Fibroblast of pulmonary artery (primary cell): ENCODE measurements at places on chromosomes 4 and X.
A peak's percentile ranks its signal among the peaks of the same experiment; 100 is the strongest.

GRCh38 chrX:10015723-10016518 is 48.8 kb downstream of the CLDN34 start:
- DNase-seq = peak; percentile 57

DNA sequence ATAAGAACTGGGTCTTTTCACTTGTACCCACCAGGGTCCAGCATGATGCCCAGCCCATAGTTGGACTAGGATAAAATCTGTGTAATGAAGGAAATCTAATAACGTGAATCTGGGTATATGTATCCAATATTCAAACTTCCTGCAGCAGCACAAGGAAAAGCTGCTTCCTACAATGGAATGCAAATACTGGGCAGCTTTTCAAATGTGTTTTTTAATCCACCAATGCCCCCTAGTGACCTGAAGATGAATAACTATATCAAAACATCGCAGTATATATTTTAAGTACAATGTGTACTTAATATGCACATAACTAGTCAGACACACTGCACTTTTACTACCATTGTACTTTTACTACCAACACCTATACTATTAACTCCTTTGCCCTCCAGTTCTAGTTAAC is 5.3 kb downstream of the APOO start:
- peak; percentile 79 for DNase-seq

- DNase-seq = peak; percentile 5
Observed at GRCh38 chr4:96525898-96526297, 686.0 kb downstream of the PDHA2 start.

GRCh38 chr4:163063891-163064290 is 102.8 kb downstream of the NAF1 start:
- DNase-seq = peak; percentile 3

- no peak for DNase-seq
Observed at GRCh38 chrX:39238006-39238405, 436.7 kb downstream of the MID1IP1 start.

- no peak for DNase-seq
Observed at GRCh38 chr4:137526681-137527080, 5.6 kb downstream of the PCDH18 start.
